ENCODE measurements at places on chromosomes 1 and 21.
A peak's percentile ranks its signal among the peaks of the same experiment; 100 is the strongest.

GRCh38 chr1:9840176-9840575 is 16.4 kb upstream of the CLSTN1 start:
- no peak for DNase-seq

- no peak for DNase-seq
Observed at GRCh38 chr1:162660574-162660973, 28.3 kb downstream of the DDR2 start.

DNA sequence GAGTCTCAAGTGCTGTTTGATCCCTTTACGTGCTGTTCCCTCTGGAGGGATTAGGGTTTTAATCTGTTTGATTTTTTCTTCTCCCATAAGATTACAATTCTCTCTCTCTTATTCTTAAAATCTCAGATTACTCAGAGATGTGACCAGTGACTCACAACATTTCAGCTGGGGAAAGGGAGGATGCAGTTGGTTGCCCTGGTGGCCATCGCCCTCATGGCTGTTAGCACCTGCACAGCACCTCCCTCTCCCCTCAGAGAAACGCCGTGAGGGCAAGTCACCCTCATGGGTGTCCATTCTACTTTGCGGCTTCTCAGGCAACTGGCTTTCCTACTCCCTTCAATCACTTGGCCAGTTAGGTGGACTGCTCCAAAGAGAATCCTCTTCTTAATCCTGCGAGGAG is 42.4 kb upstream of the KCNA3 start:
- no peak for DNase-seq

DNA sequence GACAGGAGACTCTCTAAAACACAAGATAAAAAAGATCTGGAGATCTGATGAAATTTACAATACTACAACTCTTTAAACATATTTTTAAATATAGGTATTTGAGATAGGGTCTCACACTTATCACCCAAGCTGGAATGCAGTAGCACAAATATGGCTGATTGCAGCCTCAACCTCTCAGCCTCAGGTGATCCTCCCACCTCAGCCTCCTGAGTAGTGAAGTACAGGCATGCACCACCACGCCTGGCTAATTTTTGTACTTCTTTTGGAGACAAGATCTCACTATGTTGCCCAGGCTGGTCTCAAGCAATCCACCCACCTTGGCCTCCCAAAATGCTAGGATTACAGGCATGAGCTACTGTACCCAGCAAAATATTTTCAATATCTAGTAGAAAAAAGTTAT is 170.0 kb upstream of the NR5A2 start:
- DNase-seq = no peak

GRCh38 chr1:224160171-224160682 is 22.8 kb upstream of the DEGS1 start:
- no peak for DNase-seq

DNA sequence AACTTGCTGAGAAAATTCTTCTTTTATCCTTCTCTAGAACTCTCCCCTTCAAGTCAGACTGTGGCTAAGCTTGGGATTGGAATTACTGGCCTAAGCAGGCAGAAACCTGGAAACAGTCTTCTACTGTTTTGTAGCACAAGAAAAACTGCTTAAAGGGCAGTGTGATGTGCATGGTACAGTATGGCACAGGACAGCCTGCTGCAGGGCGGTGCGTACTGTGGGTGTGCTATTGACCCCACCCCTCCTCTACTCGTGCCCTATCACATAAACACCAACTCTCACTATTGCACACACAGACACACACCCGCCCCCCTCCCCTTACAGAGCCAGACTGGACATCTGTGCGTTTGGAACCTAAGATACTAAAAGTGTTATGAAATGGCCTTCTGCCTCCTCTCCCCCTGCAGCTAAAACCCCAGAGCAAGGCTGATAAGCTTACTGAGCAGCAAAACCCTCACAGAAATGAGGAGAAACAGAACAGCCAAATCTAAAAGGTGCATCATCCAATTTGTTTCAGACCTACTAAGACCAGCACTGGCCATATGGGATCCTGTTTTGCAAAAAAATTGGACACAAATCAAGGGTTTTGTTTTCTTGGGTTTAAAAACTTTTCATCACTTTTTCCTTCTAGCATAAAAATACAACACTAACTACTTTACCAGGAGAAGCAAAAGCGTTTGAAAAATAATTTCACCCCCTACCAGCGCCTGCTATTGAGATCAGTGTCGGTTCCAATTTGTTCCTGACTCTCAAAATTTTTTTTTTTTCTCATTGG is 355.8 kb upstream of the LYPLAL1 start:
- DNase-seq = peak; percentile 37

DNA sequence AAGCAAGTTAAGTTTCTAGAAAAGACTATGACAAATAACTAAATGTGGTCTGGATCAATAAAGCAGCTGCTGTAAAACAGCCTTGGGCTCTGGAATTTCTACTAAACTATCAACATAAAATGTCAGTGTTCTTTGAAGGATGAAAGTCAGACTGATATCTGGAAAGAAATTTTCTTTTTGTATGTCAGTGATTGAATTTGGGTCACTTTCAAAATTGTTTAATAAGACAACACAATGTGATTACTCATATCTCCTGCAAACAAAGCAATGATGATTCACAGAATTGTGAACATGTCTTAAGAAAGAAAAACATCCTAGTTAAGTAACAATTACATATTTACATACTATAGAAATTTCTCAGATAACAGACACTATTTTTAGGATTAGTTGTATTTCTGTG is 826.4 kb downstream of the PLA2G4A start:
- DNase-seq = no peak

- peak; percentile 65 for DNase-seq
Observed at GRCh38 chr1:155093911-155094621, 15.4 kb downstream of the EFNA3 start.

- no peak for DNase-seq
Observed at GRCh38 chr1:116508984-116509980, 61.5 kb downstream of the CD58 start.

- DNase-seq = no peak
Observed at GRCh38 chr1:47565092-47565491, 127.2 kb downstream of the FOXD2 start.

GRCh38 chr1:42118125-42118524 is 35.1 kb upstream of the GUCA2B start:
- DNase-seq = no peak

DNA sequence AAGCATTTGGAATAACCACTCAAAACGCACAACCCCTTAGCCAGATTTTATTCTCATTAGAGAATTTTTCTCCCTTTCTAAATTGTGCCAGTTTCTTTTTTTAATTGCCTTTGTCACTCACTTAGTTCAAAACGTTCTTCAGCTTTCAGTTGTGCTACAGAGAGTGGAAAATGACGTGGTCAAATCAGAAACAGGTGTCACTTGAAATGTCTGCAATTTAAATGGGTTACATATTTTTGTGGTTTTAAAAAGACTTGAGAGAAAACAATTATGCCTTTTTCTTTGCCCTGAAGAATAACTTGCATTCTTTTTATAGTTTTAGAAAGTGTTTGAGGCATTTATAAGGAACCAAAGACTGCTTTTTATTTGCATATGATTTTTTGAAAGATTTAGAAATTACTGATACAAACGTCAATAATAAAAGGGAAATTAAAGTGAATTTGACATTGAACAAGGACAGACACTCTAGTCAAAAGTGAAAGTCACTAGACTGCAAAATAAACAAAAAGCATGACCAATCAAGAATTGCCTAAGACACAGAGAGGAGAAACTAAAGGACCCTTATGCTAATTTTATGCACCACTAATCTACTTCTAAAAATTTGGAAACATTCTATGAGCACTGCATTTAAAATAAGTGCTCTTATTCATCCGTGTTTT is 191.0 kb downstream of the TPR start:
- DNase-seq = peak; percentile 55

Measured in eye (tissue), 1 donor.